ENCODE measurements at places on chromosomes 1 and 21.
A peak's percentile ranks its signal among the peaks of the same experiment; 100 is the strongest.

- DNase-seq: no peak
These were observed 253.5 kb upstream of the CACYBP start for GRCh38 chr1:174746024-174746808.

- no peak for DNase-seq
These were observed 88.5 kb downstream of the ASH1L start for GRCh38 chr1:155474146-155474545.

GRCh38 chr1:150001415-150001814 lies 9.1 kb downstream of the OTUD7B start:
- no peak for DNase-seq

DNA sequence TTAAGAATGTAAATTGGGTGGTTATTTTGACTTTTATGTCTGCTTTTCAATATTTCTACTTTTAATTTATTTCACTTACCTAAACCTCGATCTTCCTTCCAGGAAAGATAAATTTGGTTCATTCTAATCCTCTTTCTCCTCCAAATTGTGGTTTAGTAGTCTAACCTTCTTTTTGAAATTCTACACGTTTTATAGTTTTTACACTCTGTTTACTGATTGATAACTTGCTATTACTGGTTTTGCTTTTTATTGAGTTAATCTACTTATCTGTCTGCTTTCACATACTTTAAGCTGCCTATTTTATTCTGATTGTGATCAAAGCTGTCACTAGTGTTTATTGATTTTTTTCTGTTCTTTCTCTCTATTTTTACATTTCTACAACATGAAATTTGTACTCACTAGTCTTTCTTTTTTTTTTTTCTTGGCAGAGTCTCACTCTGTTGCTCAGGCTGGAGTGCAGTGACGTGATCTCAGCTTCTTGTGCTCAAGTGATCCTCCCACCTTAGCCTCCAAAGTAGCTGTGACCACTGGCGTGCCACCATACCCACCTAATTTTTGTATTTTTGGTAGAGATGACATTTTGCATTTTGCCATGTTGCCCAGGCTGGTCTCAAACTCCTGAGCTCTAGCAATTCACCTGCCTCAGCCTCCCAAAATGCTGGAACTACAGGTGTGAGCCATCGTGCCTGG lies 27.9 kb upstream of the ERRFI1 start:
- DNase-seq: no peak

DNA sequence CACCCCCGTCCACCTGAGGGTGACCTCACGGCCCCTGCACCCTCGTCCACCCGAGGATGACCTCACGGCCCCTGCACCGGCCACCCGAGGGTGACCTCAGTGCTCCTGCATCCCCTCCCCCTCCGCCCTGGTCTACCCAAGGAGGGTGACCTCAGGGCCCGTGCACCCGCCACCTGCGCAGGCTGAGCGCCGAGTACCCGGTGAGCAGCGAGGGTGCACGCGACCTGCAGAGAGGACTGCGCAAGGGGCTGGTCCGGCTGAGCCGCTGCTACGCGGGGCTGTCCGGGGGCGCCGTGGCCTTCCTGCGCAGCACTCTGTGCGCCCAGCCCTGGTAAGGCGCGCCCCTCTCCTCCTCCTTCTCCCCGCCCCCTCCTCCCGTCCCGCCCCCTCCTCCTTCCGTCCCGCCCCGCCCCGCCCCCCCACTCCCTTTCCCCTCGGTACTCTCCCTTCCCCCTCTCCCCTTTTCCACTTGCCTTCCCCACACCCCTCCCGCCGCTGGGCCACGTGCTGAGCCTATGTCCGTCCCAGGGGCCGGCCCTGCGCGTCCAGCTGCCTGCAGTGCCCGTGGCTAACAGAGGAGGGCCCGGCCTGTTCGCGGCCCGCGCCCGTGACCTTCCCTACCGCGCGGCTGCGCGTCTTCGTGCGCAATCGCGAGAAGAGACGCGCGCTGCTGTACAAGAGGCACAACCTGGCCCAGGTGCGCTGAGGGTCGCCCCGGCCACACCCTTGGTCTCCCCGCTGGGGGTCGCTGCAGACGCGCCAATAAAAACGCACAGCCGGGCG lies 28.4 kb downstream of the TRIM11 start:
- peak; percentile 54 for DNase-seq

Data from HCEC 1CT (cell line).